DMS79 (cell line): ENCODE measurements at places on chromosomes 5 and 9.

DNA sequence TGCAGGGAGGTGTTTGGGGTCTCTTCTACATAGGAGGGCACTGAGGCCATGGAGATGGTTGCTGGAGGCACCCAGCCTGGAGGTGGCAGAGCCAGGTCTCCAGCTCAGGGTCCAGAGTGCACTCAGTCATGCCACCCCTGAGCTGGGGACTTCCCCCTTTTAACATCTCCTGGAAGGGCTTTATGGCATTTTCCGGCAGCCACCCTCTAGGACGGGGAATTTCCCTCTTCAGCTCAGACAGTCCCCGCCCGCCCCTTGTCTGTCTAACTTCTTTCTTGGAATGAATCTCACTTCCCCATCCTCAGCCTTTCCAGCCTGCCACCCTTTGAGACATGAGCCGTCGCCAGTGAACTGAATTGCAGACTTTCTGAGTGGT lies 49.9 kb downstream of the COL15A1 start:
- DNase-seq = no peak

GRCh38 chr9:134884492-134884891 lies 3.9 kb downstream of the FCN2 start:
- DNase-seq = no peak

DNA sequence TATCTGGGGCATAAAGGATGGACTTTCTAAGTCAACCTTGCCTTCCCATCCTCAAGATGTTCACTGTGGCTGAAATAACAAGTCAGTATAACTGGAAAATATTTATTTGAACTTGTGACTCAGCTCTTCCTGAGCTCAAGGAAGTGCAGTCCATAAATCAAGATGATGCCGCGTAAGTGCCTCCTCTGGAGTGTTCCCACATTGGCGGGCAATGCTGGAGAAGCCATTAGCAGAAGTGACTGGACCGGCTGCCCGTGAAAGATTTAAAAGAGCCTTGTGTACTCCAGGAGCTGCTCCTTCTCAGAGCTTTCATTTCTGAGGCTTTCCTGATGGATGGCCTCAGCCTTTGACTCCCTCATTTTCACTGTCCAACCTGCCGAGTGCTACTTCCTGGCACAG lies 17.4 kb downstream of the TMOD1 start:
- DNase-seq = peak; percentile 60

GRCh38 chr9:18783909-18784308 lies 249.1 kb downstream of the SAXO1 start:
- DNase-seq = no peak

DNA sequence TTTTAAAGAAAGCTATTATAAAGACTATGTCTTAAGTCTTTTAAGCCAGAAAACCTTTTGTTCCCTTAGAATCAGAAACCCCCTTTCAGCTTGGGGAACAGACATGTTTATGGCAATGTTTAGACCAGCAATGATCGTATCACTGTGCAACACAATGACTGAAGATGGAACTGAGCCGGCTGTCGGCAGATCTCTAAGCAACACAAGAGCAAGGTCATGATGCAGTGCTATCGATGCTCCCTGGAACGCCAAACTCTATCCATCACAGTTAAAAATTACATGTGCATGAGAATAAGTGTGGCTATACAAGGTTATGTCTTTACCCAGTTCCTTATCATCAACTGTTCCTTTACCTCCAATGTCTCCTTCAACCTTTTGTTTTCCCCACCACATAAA lies 1.8 kb upstream of the RNF44 start:
- no peak for DNase-seq

DNA sequence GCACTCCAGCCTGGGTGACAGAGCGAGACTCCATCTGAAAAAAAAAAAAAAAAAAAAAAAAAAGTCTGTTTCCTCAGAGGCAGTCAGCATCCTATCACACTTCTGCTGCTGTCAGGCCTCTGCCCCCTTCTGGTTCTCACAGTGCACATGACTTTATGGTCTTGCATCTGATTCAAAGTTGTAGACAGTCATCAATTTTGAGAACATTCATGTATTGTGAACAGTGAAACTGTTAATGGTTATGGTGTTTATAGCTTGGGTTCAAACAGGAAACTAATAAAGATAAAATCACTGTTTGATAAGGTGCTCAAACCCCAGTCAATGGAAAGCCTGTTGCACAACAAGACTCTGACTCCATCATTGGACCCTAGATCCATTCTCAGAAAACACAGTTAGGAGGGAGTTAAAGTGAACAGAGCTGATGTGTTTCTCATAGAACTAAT lies 61.4 kb downstream of the FOXD1 start:
- peak; percentile 31 for DNase-seq

GRCh38 chr5:90658620-90659019 lies 100.0 kb downstream of the ADGRV1 start:
- no peak for DNase-seq

DNA sequence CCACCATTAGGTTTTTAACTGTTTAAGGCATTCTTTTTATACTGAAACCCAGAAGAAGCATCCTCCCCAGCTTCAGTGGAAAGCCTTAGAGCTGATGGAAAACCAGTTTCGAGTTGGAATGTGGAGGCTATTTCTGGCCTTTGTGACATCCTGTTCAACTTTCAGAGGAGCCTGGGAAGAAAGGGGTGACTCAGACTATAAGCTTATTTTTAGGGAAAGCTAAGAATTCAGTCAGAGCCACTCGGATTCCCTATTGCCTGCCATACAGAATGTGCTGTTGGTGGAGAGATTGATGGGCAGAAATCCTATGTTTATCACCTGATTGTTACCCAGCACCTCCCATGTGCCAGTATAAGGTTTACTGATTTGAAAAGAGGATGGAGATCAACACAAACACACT lies 19.8 kb downstream of the PALM2AKAP2 start:
- DNase-seq = no peak

DNA sequence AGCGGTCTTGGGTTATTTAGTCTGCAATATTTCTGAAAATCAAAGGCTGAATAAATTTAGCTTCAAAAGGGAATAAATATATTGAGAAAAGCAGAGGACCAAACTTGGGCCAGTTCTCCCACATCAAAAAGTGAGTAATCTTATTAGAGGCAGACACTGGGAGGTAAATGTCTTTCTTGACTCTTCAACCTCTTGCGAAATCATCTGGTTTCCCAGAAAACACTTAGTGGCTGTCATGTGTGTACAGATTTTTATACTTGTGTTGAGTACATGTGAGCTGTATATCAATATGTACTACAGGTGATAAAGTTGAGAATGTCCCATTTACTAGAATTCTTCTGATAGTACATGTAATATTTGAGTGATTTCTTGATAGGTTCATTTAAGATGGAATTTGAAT lies 454.9 kb downstream of the PRR16 start:
- no peak for DNase-seq

DNA sequence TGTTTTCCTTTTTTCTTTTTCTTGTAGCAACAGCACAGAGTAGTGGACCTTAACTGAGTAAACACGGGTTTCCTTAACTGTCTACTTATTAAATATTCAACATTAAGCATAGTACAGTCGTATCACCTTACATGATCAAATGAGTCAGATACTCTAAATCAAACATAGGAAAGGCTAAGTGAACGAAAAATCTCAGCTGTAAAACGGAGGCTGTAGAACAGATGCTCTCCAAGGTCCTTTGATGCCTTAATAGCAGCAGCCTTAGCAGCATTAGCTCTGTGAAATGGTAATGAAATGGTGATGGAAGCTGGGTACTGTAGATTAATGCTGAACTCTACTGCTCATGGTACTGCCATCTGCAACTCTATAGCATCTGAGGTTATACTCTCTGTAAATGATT lies 1433.3 kb upstream of the C9orf72 start:
- DNase-seq = no peak

GRCh38 chr5:78787783-78788182 lies 139.2 kb upstream of the LHFPL2 start:
- no peak for DNase-seq

GRCh38 chr5:111158105-111158744 lies 66.0 kb upstream of the CAMK4 start:
- peak; percentile 7 for DNase-seq
